ENCODE measurements at places on chromosomes 12 and 14. TPM values are rescaled to one million over a fixed set of nuclear protein-coding genes. Genes with fewer than 3 reads are reported as not detected.

Gene CCDC177
- total RNA-seq, result 4.2 TPM

Gene TOMM20L
- not detected for total RNA-seq

Gene SMCO2
- total RNA-seq, result not detected

Gene CPNE6
- 46.2 TPM for total RNA-seq

Gene GPR84
- not detected for total RNA-seq

Gene NXPH4
- total RNA-seq, result 1.7 TPM

Gene SYNDIG1L
- total RNA-seq, result 0.98 TPM

Gene TAS2R31
- total RNA-seq, result 11.1 TPM

Gene SERPINA5
- not detected for total RNA-seq

Gene VRTN
- not detected for total RNA-seq

Gene EML1
- 110 TPM for total RNA-seq

Gene STXBP6
- total RNA-seq, result 28.0 TPM

Gene ADCY6
- total RNA-seq, result 28.8 TPM

Gene RIPK3
- 0.25 TPM for total RNA-seq

Gene GPX2
- total RNA-seq, result not detected

Gene CDC42BPB
- total RNA-seq, result 84.3 TPM

Gene SLC10A1
- not detected for total RNA-seq

Gene PPFIBP1
- 76.7 TPM for total RNA-seq

Gene LRRC10
- not detected for total RNA-seq

Gene ACSM4
- total RNA-seq, result not detected

Gene SLC39A2
- total RNA-seq, result not detected

Gene RAB3IP
- total RNA-seq, result 25.8 TPM

Gene TDRD9
- 1.2 TPM for total RNA-seq

Gene RAD52
- total RNA-seq, result 12.0 TPM

Gene PTHLH
- total RNA-seq, result under 0.01 TPM

Gene SLC4A8
- total RNA-seq, result 35.2 TPM

Gene LUM
- total RNA-seq, result 16.7 TPM

Gene ANKRD33
- total RNA-seq, result not detected

Gene PPM1H
- 10.1 TPM for total RNA-seq

Gene TC2N
- total RNA-seq, result 4.4 TPM

Gene TMEM30B
- total RNA-seq, result 0.49 TPM

Gene FBXO21
- total RNA-seq, result 117 TPM

Gene ANO4
- 72.8 TPM for total RNA-seq

Gene SLC22A17
- total RNA-seq, result 155 TPM

Gene PTPRO
- 209 TPM for total RNA-seq

Gene C12orf50
- not detected for total RNA-seq

Gene TMEM121
- total RNA-seq, result 20.2 TPM

Gene ASPG
- total RNA-seq, result under 0.01 TPM

Gene ADGRD1
- 2.7 TPM for total RNA-seq

All from temporal lobe (tissue), 4 donors.